ENCODE measurements at places on chromosomes 6 and 20.

- DNase-seq: no peak
Observed at GRCh38 chr6:119096721-119097565, 18.5 kb upstream of the FAM184A start.

DNA sequence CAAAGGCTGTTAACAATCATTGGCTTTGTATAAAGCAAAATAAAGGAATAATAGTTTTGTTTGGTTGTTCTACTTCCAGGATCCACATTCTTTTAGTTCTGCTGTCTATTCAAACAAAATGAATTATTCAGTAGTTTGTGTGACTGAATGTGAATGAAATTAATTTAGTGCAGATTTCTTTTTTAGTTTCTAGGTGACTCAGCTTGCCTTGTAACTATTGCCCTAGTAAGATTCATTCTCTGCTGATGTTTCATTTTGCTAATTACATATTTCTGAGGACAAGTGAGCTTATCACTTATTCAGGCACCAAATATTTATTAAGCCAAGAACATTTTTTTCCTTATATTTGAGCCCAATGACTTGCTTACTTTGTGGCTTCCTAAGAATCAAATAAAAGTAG, 46.5 kb upstream of the RIPOR2 start:
- no peak for DNase-seq

DNA sequence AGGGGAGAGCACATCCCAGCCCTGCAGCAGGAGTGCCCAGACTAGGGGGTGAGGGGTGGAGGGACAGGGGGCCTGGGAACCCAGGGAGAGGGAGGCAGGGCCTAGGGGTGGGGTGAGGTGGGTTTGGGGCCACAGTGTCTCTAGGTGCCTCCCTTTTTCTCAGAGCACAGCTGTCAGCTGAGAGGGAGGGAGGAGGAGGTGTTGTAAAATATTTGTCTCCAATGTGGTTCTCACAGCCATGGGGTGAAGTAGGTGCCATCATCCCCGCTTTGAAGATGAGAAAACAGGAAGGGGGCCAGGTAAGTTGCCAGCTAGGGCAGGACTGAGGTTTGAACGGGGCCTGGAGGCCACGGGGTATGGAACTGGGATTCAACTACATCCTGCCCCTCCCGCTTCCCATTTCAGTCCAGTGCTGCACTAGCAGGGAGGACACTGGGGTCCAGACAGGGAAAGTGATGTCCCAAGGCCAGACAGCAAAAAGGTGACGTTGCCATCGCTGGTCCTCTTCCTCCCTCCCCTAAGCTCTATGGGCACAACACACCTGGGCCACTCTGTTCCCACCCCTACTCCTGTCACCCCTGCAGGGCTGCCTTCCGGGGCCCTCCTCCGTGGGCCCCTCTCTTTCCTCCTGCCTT, 20.3 kb downstream of the PACSIN1 start:
- DNase-seq: no peak

- DNase-seq: no peak
Observed at GRCh38 chr6:147509891-147510290, 1.4 kb downstream of the SAMD5 start.

DNA sequence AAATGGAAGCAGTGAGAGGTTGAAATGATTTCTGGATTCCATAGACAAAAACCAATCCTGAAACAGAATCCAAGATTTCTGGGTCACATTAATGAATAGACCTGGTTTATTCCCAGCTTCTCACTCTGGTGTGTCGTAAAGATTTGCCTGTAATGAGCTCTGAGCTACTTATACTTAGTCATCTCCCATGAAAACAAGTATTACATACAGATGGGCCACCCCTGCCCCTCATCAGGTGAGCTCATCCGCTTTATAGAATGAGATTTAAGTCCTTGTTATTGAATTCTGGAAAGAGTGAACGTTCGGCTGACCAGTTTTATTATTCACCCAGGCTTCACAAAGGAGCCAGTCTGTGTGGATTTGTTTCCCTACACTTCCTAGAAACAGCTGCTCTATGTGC, 47.1 kb upstream of the TMEM181 start:
- no peak for DNase-seq

- DNase-seq: no peak
Observed at GRCh38 chr20:61770113-61770585, 295.5 kb downstream of the TAF4 start.

GRCh38 chr20:31560746-31561598, 44.1 kb upstream of the ID1 start:
- no peak for DNase-seq

GRCh38 chr20:49594931-49595315, 27.0 kb upstream of the PTGIS start:
- no peak for DNase-seq

- DNase-seq: no peak
Observed at GRCh38 chr6:130276507-130276906, 53.8 kb upstream of the SAMD3 start.

GRCh38 chr6:38876475-38876874, 161.4 kb downstream of the DNAH8 start:
- DNase-seq: no peak

DNA sequence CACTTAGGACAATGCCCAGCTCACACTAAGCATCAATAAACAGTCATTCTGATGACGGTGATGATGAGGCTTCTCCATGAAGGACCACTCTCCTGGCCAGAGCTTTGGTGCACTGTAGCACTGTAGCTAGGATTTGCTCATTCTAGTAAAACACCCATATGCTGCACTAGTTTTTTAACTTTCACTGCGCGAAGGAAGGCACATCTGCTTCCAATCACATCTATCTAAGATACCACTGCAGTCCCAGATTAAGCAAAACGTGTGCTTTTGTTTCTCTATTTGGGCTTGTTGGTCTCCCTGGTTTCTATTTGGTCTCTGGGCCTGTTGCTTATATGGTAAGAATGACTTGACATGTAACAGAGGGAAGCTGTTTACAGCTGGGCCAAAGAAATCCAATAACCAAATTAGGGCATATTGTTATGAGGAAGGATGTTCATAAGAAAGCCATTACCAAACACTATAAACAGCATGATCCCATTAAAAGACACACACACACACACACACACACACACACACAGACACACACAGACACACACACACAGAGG, 62.4 kb downstream of the FAM229B start:
- DNase-seq: no peak

DNA sequence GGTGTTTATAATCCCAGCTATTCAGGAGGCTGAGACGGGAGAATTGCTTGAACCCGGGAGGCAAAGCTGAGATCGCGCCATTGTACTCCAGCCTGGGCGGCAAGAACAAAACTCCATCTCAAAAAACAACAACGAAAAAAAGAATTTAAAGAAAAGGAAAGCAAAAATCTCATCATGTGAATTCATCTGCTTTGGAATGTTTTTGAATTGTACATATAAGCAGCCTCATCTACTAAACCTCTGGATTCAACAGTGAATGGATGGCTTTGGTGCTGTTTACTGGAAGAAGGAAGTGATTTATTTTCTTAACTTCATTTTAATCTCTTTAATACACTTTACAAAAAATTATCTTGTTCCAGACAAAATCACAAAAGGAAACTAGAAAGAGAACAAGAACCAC, 51.8 kb upstream of the PNRC1 start:
- DNase-seq: no peak

DNA sequence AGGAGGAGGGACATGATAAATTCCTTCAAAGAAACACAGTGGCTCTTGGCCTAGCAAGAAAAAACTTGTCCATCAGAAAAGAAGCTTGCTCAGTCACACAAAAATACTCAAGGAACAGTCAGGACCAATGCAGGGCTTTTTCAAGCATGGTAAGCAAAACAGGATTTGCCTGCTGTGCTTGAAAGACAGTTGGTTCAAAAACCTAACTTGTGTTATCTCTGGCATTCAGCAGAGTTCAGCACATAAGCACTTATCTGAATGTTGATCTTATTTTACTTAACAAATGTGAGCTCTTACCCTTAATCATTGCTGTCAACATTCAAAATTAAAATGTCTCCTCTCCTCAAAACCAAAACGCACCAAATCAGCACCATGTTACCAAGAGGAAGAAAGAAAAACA, 38.3 kb downstream of the ATG5 start:
- DNase-seq: no peak

- DNase-seq: no peak
Observed at GRCh38 chr20:8394308-8394945, 262.4 kb downstream of the PLCB1 start.
